ENCODE measurements at places on chromosomes 1 and 21. TPM values are rescaled to one million over a fixed set of nuclear protein-coding genes. Genes with fewer than 3 reads are reported as not detected.

DNA sequence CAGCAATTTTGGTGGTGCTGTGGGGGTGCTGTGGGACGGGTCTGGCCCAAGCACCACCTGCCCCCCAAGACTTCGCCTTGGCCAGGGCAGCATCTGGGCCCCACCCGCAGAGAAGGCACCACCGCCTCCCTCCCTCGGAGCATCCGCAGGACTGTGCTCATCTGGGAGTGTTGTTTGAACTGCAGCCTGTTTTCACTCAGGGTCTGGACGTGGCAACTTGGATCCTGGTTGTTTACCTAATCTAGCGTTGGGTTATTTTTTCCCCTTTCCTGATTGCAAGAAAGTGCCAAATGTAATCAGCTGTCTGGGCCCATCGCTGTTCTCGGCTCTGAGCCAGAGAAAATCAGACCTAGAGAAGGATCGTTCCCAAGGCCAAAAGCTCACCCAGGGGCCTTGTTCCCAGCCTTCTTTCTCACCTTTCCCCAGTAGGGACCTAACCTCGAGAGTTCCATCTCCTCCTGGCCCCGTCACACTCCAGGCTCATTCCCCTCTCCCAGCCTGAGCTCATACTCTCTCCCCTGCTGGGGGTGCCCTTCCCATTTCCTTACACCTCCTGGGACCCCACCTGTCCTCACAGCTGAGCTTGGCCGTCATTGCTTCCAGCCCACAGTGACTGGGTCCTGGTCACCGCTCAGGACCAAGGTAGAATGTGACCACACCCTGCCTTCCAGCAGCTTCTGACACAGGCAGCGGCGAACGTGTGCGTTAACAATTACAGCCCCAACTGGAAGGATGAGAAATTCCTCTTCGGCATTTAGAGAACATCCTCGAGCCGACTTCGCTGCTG lies 72.0 kb upstream of the FAM20B start:
- DNase-seq = no peak

DNA sequence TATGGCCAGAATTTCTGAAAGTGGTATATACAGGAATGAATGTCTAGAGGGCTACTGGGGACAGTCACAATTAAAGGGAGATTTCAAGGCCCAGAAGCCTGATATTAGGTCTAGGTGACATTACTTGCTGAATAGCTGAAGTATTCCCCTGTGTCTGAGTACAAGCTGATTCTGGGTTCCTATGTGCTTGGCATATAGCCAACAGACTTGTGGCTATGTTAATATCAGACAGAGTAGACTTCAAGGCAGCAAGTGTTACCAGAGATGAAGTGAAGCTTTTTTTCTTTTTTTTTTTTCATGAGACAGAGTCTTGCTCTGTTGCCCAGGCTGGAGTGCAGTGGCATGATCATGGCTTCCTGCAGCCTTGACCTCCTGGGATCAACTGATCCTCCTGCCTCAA lies 8.3 kb downstream of the TTC4 start:
- DNase-seq = no peak

NRIP1 gene
- 22.4 TPM for total RNA-seq

- no peak for DNase-seq
These were observed 483.3 kb upstream of the ADAMTS5 start for GRCh38 chr21:27450216-27450615.

DNA sequence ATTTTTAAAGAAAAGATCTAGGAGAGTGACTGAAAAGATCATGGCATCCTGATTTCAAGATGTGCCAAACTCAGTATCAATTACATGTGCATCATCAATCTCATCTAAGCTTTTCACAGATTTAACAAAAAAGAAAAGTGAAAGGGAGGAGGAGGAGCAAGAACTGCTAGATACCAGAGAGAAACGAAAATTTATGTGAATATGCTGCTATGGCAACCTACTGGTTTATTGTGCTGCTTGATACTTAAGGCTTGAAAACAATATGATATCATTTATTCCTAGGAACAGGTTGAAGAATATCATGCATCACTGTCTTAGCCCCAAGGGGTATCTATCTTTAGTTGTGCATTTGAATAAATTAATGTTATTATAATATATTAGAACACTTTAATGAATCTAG lies 518.5 kb upstream of the ZRANB2 start:
- DNase-seq = no peak

DNA sequence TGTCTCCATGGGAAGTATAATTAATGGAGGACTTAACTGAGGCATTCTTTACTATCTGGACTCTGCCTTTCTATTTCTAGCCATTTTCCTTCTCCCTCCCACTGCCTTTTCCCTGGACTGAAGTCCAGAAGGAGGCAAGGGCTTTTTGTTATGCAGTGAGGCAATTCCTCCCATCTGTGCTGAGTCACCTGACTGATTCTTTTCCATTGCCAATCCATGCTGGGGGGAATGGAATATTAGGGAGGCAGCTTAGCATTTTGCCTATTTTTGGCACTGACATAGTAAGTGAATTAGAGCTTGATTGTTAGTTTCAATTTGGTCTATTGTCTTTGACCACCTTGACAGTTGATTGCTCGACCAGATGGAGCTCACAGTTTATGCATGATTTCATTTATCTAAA lies 1000.6 kb upstream of the PRMT6 start:
- no peak for DNase-seq

- DNase-seq = no peak
These were observed 1176.1 kb upstream of the ADGRL2 start for GRCh38 chr1:80624682-80625081.

DNA sequence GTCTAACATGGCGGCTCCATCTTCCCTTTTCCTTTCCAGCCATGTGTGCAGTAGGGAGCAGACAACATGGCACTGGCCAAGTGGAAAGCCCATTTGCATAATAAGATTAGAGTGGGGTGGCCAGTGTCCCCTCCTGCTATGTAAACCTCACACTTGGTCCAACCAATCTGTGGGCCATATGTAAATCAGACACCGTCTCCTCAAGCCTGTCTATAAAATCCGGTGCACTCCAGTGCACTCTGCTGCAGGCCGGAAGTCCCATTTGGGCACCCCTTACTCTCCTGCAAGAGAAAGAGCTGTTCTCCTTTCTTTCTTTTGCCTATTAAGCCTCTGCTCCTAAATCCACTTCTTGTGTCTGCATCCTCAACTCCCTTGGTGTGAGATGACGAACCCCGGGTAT lies 44.1 kb downstream of the OLFML3 start:
- no peak for DNase-seq

PRRX1 gene
- 224 TPM for total RNA-seq

- no peak for DNase-seq
These were observed 224.1 kb downstream of the SLC45A1 start for GRCh38 chr1:8541961-8542521.

DNA sequence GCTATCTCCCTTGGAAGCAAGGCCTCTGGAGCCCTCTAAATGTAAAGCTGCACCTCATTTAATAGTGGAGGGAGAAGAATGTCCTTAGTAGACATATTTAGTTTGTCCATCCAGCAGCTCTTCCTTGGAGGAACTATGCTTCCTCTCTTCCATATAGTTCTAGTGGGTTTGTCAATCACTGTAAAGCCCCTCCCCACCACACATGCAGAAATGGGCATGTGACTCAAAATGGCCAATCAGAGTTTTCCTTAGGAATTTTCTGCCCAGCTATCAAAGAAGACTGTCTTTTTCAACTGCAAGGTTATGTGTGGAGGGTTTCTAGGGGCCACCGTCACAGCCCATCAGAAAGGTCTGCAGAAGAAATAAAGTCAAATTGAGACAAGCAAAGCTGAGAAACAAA lies 175.5 kb downstream of the MIS18A start:
- DNase-seq = no peak

ANKRD35 gene
- not detected for total RNA-seq

- DNase-seq = no peak
These were observed 5.9 kb upstream of the FOXJ3 start for GRCh38 chr1:42340901-42341300.

PROK1 gene
- not detected for total RNA-seq

DNA sequence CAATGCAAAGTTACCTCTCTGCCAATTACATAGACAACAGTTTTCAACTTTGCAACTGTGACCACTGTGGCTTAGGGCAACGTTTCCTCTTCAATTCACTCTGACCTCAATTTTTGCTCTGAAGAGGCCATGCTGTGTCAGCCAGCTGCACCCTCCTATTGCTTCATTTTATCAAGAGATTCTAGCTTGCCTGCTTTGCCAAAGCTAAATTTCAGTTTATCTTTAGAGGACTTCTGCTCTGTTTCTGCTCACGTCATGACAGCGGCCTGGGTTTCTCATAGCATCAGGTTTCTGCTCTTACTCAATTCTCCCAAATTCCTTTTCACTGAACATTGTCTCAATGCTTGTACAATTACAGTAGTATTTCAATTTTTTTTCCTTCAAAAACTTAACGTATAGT lies 154.6 kb downstream of the PLA2G4A start:
- no peak for DNase-seq

GRCh38 chr1:27522432-27523336 lies 32.7 kb upstream of the WASF2 start:
- no peak for DNase-seq

CENPF gene
- 19.8 TPM for total RNA-seq

TRIM17 gene
- not detected for total RNA-seq

TBX15 gene
- total RNA-seq = 41.0 TPM

GRCh38 chr1:200627575-200628222 lies 7.1 kb upstream of the KIF14 start:
- no peak for DNase-seq

GRCh38 chr1:77228836-77229235 lies 9.6 kb upstream of the PIGK start:
- DNase-seq = no peak

GRCh38 chr1:76496871-76497270 lies 370.4 kb upstream of the ST6GALNAC5 start:
- DNase-seq = no peak

GRCh38 chr1:108034396-108034795 lies 69.4 kb upstream of the VAV3 start:
- no peak for DNase-seq

DNA sequence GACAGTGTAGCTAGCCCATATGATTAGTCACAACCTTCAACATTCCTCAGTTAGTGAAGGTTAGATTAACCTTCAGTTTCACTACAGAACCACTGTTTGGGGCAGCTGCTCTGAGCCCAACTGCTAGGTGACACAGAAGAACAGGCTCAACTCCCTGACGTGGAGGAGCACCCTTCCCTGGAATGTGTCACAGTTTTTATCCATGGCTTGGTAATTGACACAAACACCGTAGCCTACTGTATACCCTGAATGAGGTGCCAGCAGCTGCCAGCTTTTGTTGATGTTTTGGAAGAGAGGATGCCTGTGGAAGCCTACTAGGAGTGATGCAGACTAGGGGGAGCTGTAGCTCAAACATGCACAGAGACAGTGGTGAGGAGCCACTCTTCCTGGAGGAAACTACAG lies 56.6 kb upstream of the CR2 start:
- no peak for DNase-seq

- DNase-seq = no peak
These were observed 605.3 kb upstream of the NR5A2 start for GRCh38 chr1:199422206-199422605.

DNA sequence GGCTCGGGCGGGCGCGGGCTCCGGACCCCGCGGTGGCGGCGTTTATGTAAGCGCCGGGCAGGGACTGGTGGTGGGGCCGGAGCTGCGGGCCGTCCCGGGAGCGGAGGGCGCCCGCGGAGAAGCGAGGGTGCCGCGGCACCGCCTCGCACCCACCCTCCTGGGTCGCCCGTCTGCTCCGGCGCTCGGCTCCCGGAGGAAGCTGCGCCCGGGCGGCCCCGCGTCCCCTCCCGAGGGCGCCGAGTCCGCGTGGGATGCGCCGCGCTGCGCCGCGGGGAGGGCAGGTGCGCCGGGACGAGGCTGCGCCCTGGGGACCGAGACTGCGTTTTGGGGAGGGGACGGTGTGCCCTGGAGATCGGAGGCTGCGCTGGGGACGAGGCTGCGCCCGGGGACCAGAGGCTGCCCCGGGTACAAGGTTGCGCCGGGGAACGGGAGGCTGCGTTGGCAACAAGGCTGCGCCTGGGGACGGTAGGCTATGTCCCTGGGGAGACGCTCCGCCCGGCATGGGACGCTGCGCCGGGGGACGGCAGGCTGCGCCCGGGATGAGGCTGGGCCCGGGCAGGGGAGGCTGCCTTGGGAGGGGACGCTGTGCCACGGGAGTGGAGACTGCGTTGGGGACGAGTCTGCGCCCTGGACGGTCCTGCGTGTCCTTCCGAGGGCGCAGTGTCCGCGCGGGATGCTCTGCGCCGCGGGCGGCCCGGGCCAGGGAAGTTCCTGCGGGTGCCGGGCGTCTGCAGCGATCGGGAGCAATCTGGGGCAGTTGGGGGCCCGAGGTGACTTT lies 627 bp downstream of the ADARB1 start:
- no peak for DNase-seq

FCRL6 gene
- total RNA-seq = not detected

GRCh38 chr1:53719469-53719868 lies 19.5 kb downstream of the GLIS1 start:
- DNase-seq = no peak

LAD1 gene
- not detected for total RNA-seq

GRCh38 chr21:44820851-44821250 lies 3.0 kb upstream of the SUMO3 start:
- no peak for DNase-seq

- no peak for DNase-seq
These were observed 132.6 kb downstream of the NTPCR start for GRCh38 chr1:233082778-233083550.

ZBTB8A gene
- 11.8 TPM for total RNA-seq

GRCh38 chr1:66197785-66198184 lies 336.2 kb upstream of the SGIP1 start:
- DNase-seq = no peak

MPL gene
- not detected for total RNA-seq

GRCh38 chr1:109214695-109215623 lies 1.2 kb downstream of the SARS1 start:
- DNase-seq = no peak

DNA sequence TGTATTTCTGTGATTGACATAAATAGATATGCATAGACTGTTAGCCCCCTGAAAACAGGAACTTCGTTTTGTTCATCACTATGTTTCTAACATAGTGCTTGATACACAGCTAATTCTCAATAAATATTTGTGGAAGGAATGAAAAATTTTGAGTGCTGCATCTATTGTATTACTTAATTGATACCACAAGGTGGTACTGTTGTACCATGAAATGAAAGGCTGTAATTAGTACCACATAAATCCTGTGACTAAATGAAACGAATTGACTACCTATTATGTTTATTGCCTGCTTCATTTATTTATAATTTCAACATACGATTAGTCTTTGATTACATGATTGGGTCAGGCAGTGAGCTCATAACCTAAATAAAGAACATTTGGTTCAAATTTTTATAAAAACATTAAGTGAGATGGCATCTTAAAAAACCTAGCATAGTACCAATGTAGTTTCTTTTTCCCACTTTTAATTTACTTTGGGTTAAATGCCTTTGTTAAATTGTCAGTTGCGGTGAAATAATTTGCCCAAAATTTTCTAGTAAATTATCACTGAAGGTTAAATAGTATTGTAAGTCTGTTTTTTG lies 15.0 kb upstream of the TGFB2 start:
- no peak for DNase-seq

GRCh38 chr1:18936471-18936813 lies 20.0 kb downstream of the IFFO2 start:
- DNase-seq = no peak

GRCh38 chr1:10132852-10133251 lies 77.5 kb upstream of the KIF1B start:
- no peak for DNase-seq

NECTIN4 gene
- 0.12 TPM for total RNA-seq

All from chondrocyte (in vitro differentiated cells).